ENCODE measurements at places on chromosomes 4 and X. TPM values are rescaled to one million over a fixed set of nuclear protein-coding genes. Genes with fewer than 3 reads are reported as not detected.

Gene SLC38A5
- total RNA-seq = 88.9 TPM

Gene PRDM5
- 6.1 TPM for total RNA-seq

Gene PNMA6F
- not detected for total RNA-seq

Gene GLRA2
- total RNA-seq = not detected

Gene UCP1
- not detected for total RNA-seq
